Dermis blood vessel endothelial cell (primary cell): ENCODE measurements at places on chromosomes 16 and 17. TPM values are rescaled to one million over a fixed set of nuclear protein-coding genes. Genes with fewer than 3 reads are reported as not detected.

GRCh38 chr16:55325080-55325447, 1.1 kb downstream of the IRX6 start:
- DNase-seq: no peak

DNA sequence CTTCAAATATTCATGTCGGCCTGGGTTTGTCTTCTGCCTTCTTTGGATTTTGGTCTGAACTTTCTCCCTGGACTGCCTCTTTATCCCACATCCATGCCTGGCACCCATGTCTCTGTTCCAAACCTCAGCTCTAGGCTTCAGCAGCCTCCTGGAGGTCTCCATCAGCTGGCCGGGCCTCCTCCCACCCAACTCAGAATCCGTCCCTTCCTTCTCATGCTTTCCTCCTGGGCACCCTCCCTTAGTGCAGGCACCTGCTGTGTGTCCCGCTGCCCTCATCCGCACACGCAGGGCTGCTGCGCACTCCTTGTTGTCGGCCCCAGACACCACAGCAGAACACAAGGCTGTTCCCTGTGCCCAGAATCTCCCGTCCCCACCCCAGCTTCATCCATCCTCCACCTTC, 14.0 kb downstream of the LDHD start:
- no peak for DNase-seq

- DNase-seq: no peak
Observed at GRCh38 chr17:14307560-14308024, 6.7 kb downstream of the HS3ST3B1 start.

SEZ6L2 gene
- total RNA-seq: 0.68 and 2.2 TPM in 2 replicates

DNA sequence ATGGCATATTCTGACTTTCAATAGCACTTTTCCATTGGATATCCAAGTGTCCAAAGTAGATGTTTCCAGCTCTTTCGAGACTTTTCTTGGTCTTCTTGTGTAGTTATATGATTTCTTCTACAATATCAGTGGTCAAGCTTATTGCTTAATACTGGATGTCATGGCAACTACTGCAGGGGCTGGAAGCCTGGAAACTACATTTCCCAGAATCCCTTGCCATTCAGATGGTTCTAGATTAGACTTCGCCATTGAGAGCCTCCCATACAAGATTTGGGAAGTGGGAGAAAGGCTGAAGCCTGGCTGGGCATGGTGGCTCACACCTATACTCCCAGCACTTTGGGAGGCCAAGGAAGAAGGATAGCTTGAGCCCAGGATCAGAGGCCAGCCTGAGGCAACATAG, 153.6 kb downstream of the C16orf95 start:
- DNase-seq: no peak

DNA sequence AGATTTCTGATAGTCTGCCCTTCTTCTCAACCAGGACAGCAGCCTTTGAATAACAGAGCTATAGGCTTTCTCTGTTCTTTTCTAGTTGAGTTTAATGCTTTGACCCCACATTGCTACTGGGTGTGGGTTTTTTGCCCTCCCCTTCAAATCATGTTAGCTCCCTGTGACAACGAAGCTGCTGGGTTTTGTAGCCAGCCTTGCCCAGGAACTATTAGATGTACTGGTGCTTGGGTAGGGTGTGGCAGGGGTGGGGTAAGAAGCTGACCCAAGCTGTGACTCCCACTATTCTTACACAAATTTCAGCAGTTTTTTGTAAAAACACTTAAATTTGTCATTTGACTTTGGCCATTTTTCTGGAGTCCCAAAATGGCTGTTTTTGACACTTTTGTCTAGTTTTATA, 69.7 kb downstream of the NLK start:
- no peak for DNase-seq
